ENCODE measurements at places on chromosomes 12 and 14.

DNA sequence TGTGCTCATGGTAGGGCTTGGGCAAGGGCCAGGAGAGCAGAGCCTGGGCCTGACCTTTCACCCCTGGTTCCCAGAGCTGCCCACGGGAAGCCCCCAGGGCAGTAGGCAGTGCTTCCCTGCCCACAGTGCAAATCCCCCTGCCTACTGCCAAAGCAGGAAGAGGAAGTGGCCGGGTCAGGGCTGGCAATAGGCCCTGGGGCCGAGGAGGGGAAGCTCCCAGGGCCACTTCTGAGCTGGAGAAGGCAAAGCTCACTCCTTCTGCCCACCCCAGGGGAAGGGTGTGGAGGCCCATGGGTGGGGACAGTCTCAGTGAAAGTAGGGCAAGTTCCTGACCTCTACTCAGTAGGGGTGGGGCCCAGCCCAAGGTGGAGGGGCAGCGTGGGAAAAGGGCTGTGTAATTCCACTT, 5.4 kb upstream of the NR4A1 start:
- DNase-seq = no peak

DNA sequence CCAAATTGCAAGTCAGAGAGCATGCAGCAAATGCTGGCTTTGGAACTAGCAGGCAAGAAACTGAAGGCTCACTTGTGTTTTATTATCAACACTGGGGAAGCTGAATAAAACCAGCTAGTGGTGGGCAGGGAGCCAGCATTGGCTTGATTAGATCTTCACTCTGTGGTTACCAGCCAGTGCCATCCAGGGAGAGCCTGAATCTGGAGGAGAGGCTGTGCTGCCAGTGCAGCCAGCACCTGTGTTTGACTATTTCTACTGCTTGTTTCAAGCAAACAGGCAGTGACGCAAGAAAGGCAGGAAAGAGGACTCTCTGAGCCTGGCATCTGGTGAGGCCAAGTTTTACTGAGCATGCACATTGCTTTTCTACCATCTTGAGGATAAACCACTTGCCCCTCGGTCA, 247.0 kb downstream of the PHLDA1 start:
- no peak for DNase-seq

- DNase-seq = no peak
These were observed 178.6 kb downstream of the ADGRD1 start for GRCh38 chr12:131132118-131132892.

- DNase-seq = no peak
These were observed 42.1 kb downstream of the FLRT2 start for GRCh38 chr14:85572011-85572410.

GRCh38 chr12:114799574-114800487, 115.9 kb upstream of the TBX3 start:
- DNase-seq = no peak

- DNase-seq = no peak
These were observed 384.1 kb downstream of the ALG10 start for GRCh38 chr12:34406228-34406995.
